ENCODE measurements at places on chromosomes 13 and 19. TPM values are rescaled to one million over a fixed set of nuclear protein-coding genes. Genes with fewer than 3 reads are reported as not detected.

CEP89 gene
- total RNA-seq, result 12.6 TPM

DOHH gene
- total RNA-seq, result 20.2 TPM

LILRA2 gene
- total RNA-seq, result 1.7 TPM

NXNL1 gene
- total RNA-seq, result not detected

DNA sequence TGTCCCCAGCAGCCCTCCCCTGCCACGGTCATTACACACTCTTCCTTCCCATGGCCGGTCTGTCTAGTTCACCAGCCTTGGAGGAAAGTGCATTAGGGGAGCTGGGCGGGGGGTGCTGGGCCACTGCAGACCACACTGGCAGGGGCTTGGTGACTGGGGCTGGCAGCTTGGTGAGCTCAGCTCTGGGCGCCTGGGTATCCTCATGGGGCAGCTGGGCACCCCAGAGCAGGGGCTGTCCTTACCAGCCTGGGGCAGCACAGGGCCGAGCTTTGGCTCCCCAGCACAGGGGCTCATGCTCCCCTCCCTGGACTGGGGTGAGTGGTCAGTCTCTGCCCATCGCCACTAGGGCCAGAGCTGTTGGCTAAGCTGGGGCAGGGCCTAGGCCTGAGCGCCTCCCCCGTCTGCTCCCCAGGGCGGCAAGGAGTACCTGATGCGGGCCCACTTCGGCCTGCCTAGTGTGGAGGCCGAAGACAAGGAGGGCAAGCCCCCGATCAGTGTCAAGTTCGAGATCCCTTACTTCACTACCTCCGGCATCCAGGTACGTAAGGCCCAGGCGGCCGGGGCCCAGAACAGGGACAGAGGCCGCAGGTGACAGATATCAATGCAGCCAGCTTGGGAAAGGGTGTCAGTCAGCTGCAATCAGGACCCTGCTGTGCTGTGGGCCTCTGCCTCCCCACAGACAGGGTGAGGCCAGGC lies 35.5 kb downstream of the AP1M1 start:
- peak; percentile 8 for DNase-seq

GRCh38 chr13:32278426-32278825 lies 36.7 kb downstream of the ZAR1L start:
- no peak for DNase-seq

GRCh38 chr19:3780786-3781304 lies 5.3 kb downstream of the MATK start:
- no peak for DNase-seq

DNA sequence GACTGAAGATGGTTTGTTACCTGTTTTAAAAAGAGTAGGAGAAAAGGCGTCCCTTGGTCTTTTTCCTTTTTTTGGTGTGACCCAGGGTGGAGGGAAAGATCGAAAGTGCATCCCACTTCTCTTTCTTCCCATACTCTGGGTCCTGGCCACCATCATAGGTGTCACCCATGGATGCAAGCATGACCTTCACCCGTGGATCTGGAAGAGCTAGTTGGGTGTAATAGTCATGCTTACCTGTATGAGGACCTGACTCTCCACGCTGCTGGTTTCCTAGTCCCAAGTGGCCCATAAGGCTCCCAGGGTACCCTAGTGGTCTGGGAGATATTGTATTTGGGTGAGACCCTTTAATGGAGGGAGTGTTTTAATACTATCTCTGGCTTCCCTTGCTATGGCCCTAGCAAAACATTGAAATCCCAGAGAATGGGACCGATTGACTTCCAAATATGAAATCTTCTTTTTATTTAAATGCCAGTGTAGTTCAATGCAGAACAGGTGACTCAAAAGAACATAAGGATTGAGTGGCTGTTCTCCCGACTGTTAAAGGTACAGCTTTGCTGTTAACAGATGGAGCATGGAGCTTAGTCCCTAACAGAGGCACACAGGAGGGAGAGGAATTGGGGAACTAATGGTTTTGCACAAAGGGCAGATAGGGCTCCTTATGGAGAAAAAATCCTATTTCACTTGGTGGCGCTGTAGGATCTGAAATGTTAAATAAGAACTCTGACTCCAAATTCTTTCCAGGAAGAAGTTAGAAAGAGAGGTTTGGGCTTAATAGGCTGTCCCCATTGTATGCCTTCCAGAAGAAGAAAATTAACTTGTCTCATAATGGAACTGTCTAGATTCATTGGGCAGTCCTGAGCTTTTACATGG lies 7.0 kb upstream of the ZNF550 start:
- DNase-seq, result no peak

DNA sequence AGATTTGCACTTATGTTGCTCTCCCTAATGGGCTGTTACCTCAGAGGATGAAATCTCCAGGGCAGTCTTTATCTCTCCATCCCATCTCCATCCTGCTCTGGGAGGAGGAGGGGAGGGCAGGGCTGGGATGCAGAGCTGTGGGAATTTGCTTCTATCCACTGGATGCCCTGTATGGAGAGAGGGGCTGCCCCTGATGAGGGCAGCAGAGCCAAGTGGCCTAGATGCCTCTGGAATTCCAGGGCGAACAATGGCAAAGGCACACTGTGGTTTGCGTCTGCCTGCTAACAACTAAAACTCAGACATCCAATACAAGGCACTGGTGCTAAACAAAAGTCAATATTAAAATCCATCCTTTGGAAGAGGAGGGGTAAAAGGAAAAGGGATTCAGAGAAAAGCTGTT lies 165.1 kb downstream of the COG6 start:
- DNase-seq, result no peak

DNA sequence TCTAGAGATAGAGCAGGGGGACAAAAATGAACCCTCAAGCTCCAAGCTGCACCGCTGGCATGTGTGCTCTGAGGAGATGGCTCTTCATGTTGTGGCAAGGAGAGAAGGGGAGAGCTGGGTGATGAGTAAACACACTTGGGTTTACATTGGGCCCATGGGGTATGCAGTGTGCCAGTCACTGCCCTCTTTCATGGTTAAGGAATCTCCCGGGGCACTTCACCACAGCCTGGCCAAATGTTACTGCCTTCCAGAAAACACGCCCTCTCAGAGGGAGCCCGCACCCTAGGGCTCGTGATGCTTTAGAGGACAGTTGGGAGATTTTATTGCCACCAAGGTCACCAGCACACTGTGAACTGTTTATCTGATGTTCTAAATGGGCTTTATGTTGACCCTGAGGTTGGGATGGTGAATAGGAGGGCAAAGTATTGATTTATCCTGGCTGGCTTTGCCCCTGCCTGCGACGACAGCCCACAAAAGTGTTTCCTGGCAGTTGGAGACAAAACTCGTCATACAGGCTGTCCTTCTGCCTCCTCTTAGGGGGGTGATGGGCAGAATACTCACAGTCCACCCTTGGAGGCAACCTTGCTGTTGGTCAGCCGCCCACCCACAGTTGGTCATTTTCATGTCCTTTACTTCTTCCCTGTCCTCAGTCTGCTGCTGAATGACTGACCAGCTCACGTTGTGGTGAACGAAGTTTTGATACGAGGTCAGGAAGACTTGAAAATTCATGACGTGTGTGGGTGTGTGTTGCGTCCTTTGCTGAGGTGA lies 156.9 kb downstream of the STK24 start:
- no peak for DNase-seq

- DNase-seq, result no peak
Measured at GRCh38 chr19:823565-824121, 1.9 kb upstream of the PLPPR3 start.

GRCh38 chr19:45498411-45499195 lies at the start of gene PPM1N:
Gene PPM1N, plus strand, starts transcription at chr19:45498443. Its CDS starts 30 bp downstream, at chr19:45498473.
- DNase-seq, result no peak

DNA sequence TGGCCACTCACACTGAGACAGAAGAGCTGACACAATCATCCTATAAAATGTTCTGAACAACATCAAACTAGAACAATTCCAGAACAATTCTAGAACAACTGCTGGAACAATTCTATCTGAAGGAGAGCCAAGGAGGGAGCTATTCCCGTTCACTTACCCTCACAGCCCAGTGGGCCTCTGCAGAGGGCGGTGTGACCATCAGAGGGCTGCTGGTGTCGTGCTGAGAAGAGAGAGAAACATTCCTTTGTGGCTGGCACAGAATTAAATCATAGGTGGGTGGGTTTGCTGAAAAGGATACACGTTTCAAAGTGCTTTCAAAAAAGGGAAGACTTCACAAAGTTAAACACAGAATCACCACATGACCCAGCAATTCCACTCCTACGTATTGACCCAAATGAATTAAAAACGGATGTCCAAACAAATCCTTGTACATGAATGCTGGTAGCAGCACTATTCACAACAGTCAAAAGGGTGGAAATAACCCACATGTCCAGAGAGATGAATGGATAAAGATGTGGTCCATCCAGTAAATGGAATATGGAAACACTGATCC lies 34.9 kb downstream of the EPS15L1 start:
- DNase-seq, result no peak

- DNase-seq, result no peak
Measured at GRCh38 chr13:64278493-64278892, 2862.8 kb upstream of the PCDH20 start.

DNA sequence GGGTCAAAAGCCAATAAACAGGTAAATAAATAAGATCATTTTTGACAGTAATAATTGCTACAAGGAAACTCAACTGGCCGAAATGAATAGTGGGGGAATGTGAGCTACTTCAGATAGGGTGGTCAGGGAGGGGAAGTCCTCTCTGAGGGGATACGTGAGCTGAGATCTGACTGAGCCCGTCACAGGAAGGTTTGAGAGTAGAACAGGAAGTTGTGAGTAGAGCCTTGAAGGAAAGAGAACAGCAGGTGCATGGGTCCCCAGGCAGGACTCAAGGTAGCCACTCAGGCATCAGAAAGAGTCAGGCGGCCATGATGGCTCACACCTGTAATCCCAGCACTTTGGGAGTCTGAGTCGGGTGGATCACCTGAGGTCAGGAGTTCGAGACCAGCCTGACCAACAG lies 6.3 kb downstream of the IRGQ start:
- no peak for DNase-seq

All from tibial nerve (tissue), 4 donors.